ENCODE measurements at places on chromosomes 12 and 14.
A peak's percentile ranks its signal among the peaks of the same experiment; 100 is the strongest.

DNA sequence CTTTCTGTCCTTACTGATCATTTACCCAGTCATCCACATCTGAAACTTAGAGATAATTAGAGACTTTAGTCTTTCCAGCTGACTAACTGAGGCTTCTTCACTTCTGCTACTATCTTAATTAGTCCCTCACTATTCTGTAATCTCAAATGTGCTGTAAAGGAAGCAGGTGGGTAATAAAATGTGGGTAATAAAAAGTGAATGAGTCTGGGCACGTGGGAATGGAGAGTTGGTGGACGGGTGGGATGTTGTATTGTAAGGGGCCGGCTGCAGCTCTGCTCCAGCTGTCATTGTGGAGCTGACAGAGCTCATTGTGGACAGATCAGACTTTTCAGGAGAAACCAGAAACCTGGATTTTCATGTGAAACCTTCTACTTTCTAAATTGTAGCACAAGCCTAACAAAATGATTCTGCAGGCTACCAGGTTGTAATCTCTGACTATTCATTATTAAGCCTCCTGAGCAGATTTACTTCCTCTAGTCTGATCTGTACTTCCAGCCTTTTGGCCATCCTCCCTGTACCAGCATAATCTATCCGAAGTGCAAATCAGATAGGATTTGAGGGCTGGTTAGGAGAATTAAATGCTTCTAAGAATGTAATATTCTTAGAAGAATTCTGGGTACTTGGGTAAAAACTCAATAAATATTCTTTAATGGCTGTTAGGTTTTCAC, 42.0 kb upstream of the BMAL2 start:
- no peak for DNase-seq

- no peak for DNase-seq
These were observed 1057.8 kb downstream of the FSCB start for GRCh38 chr14:43449291-43449690.

DNA sequence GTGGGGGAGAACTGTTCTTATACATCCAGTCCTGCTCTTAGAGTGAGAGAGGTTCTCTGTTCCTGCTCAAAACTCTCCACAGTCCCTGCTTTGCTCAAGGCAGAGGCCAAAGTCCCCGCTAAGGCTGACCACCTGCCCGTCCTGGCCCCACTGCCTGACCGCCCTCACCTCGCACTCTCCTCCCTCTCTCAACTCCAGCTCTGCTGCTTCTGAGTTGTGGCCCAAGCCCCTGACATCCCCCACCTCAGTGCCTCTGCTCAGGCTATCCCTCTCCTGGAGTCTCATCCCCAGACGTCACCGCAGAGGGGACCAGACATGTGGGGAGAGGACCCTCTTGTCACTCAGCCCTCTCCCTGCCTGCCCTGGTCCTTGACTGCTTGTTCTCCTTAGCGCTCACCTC, 110.6 kb downstream of the CALM1 start:
- no peak for DNase-seq

- no peak for DNase-seq
These were observed 26.0 kb downstream of the PPFIBP1 start for GRCh38 chr12:27549801-27550652.

DNA sequence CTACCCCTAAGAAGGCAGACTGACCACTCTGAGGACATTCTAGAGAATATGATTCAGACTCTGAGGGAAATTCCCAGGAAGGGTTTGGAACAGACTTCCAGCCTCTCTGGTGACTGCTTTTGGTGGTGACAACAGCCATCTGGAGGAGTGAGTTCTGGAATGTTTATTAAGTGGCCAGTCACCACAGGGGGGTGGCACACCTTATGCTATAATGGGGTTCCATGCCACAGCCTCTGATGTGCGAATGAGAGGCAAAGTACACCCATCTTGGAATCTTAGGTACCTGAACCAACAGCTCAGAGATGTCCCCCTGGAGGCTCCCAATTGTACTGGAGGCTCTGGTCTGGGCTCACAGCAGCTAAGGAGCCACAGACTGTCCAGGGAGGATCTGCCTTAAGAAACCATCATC, 9.5 kb upstream of the TINF2 start:
- no peak for DNase-seq

GRCh38 chr12:50039151-50039835, 14.0 kb upstream of the RACGAP1 start:
- peak; percentile 75 for DNase-seq
